ENCODE measurements at places on chromosomes 5 and 9. TPM values are rescaled to one million over a fixed set of nuclear protein-coding genes. Genes with fewer than 3 reads are reported as not detected.

Gene TNC
- 35.4 TPM for total RNA-seq

Gene SLC46A2
- 0.80 TPM for total RNA-seq

DNA sequence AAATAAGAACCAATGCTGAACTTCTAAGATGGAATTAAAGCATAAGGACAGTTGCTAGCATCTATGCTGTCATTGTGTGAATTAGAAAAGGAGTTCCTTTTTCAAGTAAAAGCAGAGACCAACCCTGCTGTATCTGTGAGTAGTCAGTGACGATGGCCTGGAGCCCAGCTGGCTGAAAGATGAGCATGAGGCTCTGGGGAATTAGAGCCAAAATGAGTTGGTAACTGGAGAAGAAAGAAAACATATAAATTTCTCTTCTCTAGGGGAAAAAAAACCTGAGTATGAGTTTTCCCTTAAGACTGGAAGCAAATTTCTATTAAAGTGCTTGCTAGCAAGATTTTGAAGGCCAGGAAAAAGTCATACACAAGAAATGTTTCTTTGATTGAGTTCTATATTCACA is 1.6 kb upstream of the SPZ1 start:
- H3K4me3 ChIP-seq: no peak overlapping the region
- no peak overlapping the region for H3K27ac ChIP-seq
- H3K27me3 ChIP-seq: no peaks in the 10 kb centered on the region
- DNase-seq: no peak
- no peaks in the 10 kb centered on the region for H3K36me3 ChIP-seq

DNA sequence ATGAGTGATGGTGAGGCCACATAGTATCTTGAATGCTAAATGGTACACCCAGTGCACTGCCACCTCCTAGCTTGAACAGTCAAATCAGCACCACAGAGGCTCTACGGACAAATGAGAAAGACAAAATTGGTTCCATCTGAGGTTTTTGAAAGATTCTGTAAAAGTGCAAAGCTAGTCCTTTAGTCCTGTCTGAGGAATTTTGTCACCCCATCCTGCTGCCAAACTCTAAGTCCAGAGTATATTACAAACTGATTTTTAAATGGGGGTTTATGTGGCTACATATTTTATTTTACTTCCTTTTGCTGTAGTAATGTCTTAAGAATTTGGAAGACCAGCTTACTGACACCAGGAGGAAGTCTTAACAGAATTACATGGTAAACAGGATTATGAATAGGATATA is 7.7 kb downstream of the FREM1 start:
- no peak overlapping the region for H3K27ac ChIP-seq
- DNase-seq: no peak
- no peaks in the 10 kb centered on the region for H3K27me3 ChIP-seq

GRCh38 chr5:38023799-38024198 is 184.0 kb upstream of the GDNF start:
- DNase-seq: no peak
- no peak overlapping the region for H3K4me3 ChIP-seq
- no peaks in the 10 kb centered on the region for H3K27me3 ChIP-seq
- H3K36me3 ChIP-seq: no peaks in the 10 kb centered on the region
- H3K27ac ChIP-seq: no peak overlapping the region
- no peaks in the 10 kb centered on the region for H3K4me1 ChIP-seq

Data from prostate gland (tissue), 2 donors.